ENCODE measurements at places on chromosomes 4 and X.
A peak's percentile ranks its signal among the peaks of the same experiment; 100 is the strongest.

DNA sequence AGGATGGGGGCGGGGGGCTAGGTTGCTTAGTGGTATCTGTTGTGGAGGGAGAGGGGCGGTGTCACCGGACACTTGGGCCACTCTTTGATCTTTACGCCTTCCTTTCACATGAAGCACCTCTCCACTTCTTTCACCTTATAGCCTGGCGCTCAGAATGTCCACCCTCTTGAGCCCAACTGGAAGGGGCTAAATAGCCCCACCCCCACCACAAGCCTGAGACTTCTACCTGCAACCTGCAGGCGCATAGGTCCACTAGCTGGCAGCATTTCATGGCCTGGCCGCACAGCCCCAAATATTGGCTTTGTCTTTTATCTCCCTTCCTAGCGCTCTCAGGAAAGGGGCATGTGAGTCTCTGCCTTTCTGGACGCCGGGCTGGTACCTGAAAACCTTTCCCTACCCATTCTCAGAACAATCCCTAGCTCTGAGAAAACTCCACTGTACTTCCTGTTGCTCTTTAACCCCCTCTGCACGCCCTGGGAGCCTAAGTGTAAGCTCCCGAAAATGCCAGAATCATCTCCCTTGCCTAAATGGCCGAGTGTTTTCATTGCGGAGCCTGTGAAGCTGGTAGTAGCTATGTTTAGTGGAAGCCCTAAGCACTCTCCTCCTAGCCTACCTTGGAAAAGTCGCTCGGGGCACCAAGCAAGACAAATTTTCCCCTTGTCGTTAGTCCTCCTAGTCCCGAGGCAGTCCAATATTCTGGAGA is 1.2 kb upstream of the TRPC5 start:
- DNase-seq: no peak

DNA sequence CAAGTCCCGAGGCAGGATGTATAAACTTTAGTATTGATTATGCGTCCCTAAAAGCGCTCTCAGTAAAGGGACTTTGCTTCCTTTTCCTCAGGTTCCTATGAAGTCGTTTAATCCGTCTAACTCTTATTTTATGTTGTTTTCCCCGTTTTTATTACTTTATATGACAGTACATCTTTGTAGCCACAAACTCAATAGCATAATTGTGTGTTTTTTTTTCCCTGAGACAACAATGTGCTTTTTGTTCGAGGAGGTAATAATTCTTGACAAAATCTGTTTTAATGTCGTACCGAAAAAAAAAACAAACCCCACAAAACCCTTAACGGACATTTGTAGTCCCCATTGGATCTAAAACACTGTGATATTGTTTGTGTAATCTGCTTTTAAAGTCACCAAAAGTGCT is 17.9 kb upstream of the PPP2R3B start:
- DNase-seq: no peak

DNA sequence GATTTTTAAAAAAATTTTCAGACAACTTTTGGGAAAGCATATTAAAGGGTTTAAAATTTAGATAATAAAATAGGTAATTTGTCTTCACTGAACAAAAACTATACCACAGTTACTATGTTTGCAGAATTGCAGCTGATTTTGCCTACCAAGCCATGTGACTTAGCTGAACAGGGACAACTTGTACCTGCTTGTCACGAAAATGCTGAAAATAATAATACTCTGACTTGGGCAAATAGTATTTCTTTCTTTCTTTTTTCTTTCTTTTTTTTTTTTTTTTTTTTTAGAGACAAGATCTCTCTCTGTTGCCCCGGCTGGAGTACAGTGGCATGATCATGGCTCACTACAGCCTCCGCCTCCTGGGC is 225.2 kb upstream of the PPP1R2C start:
- no peak for DNase-seq

- DNase-seq: no peak
Measured at GRCh38 chrX:34716302-34716701, 59.2 kb upstream of the TMEM47 start.

- no peak for DNase-seq
Measured at GRCh38 chrX:43882294-43882681, at the start of gene MAOB. MAOB (minus strand) TSS chrX:43882450; CDS start chrX:43882299, 151 bp downstream.

DNA sequence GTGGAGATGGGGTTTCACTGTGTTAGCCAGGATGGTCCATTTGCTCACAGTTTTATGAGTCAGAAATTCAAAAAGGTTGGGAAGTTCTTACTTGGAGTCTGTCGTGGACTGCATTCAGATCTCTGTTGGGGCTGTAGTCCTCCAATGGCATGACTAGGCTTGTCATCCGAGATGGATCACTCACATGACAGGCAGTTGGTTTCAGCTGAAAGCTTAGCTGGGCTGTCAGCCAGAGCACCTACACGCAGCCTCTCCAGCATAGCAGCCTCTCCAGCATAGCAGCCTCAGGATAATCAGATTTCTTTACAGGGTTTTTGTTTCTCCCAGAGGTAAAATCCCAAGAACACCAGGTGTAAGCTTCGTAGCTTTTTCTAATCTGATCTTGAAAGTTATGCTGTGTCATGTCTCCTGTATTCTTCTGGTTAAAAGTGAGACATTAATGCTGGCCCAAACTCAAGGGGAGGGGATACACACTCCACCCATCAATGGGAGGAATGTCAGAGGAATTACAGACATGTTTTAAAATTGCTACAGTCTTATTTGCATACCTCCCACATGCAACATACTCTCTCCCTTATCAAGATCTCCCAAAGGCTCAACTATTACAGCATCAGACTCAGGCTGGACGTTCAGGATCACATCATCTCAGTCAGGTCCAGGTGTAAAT is 31.6 kb upstream of the SOD3 start:
- DNase-seq: peak; percentile 33

DNA sequence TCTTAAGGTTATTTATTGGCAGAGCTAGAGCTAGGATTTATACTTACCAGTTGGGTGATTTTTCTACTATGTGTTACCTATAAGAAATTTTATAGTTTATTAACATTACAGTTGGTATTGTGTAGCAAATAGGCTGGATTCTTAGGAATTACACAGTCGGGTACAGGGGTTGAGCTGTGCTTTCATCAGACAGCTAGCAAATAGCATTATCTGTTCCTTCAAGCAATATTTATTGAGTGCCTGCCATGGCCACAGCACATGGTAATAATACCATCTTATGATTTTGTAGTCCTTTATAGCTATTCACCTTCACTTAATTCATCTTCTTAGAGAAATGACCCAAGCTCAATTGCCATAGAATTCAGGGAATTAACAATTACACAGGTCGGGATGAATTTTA is 109.4 kb upstream of the PACRGL start:
- DNase-seq: no peak

GRCh38 chr4:186067757-186068385 is 1.1 kb upstream of the TLR3 start:
- DNase-seq: no peak

DNA sequence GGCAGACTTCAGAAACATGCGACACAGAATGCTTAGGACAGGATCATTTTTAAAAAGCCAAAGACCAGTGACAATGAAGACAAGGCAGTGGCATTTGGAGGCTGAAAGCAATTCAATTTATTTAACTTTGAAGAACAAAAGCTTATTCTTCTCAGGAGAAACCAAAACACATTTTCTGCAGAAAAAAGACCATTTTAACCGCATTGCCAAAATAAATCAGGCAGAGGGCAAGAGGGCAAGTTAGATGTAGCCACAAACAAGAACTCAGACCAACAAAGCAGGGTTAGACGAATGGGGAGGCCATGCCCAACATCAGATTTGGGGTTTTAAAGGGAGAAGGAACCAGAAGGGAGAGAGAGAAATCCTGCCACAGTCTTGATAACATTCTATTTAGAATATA is 58.9 kb downstream of the RELL1 start:
- DNase-seq: no peak

DNA sequence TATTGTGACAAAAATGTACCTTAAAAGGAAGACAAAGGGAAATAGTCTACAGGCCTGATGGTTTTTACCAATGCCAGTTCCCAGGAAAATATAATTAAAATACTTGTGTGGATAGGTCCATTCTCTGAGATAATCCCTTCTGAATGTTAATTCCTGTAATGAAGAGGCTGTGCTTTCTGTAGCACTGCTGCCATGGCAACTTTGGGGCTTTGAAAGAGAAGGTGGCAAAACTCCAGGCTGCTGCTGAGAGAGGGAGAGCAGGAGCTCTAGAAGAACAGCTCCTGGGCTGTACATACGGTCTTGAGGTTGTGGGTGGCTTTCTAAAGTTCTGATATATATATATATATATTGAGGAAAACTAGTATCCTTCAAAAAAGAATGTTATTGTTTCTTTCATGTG is 125.4 kb downstream of the PDLIM5 start:
- no peak for DNase-seq

DNA sequence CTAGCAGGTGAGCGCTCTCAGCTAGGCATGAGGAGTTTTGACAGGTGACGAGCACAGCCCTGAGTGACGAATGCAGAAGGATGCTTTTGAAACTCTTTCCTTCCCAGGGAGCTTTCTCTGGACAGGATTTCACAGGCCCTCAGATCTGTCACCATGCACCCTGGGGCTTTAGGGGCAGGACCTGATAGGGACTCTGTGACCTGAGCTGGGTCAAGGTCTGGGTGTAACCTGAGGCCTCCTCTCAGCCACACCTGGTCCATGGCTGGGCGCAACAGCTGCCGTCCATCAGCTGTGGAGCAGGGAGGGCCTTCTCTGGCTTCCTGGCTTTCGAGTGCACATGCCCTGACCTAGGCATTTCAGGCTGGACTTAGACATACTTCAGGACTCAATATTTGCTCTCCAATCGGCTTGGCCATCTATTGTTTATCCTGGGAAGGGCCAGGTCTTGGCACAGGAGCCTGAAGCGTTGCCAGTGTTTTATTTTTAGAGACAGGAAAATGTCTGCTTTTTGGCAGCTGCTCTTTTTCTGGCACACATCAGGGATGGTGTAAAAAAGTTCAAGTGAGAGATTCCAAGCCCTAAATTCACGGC is 56.4 kb downstream of the C4orf51 start:
- DNase-seq: no peak

DNA sequence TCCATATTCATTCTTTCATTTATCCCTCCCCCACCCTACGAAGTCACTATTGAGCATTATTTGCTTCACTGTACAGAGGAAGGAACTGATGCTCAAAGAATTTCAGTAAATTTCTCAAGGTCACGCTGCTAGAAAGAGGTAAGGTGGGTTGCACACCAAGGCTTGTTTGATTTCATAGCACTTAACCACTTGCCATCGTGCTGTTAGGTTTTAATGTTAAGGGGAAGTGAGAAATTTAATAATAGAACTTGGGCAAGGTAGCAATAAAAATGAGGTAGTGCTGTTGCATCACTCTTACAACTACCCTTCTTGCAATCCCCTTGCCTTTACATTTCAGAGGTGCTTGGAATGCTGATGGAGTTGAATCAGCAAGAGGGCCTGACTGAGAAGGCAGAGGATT is 343.1 kb downstream of the MID1IP1 start:
- no peak for DNase-seq

- no peak for DNase-seq
Measured at GRCh38 chr4:141455651-141456050, 180.7 kb upstream of the IL15 start.

DNA sequence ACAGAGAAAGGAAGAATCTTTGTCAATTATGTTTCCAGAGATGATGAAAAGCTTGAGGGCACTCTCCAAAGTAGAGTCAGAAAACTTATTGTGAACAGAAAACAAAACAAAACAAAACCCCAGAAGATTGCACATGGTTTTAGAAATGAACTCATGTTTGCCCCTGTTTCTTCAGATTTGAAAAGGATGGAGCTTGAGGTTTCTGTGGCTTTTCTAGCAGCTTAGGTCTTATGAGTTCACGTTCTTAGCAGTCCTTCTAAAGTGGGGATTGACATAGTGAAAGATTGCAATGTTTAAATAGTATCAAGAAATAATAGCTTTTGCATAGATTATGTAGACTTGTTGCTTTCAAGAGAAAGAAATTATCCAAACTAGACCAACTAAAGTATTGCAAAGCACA is 421.8 kb downstream of the GBA3 start:
- no peak for DNase-seq

GRCh38 chrX:110060846-110061537 is 58.1 kb downstream of the TMEM164 start:
- DNase-seq: no peak

DNA sequence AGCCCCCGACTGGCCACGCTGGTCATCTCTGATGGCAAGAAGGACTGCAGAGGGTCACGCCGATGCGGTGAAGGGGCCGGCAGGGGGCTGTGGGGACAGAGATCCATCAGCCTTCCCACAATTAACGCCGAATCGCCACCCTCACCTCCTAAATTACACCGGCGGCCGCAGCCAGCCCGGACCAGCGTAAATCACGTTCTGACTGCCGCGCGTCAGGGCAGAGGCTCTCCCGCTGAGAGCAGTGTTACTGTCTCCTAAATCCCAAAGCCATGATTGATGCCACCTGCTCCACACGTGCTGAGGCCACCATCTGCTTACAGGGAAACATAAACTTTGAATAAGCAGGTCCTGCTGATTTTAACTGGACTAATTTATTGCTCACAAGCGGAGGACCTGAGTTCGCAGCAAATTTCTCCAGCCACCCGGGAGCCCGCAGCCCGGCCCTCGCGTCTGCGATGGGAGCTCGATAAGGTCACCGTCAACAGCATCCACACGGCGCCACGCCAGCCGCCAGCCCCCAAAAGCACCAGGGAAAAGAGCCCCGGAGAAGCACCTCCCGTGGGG is 127.3 kb upstream of the NKX1-1 start:
- no peak for DNase-seq

DNA sequence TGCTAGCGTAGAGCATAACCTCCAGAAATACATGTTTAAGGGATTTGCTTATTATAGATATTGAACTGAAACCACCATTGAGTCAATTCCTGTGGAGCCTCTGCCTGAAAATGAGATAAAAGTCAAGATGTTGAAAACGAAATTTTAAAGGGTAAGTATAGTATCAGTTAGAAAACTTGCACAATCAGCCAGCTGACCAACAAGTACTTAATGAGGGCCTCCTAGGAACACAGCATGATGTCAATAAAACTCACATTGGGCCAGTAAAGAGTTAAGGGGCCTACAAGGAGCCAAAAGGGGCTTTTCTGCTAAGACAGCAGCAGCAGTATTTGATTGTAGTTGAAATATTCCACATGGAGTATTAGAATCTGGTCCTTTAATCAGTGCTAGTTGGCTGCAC is 314.1 kb upstream of the PPARGC1A start:
- no peak for DNase-seq

- DNase-seq: no peak
Measured at GRCh38 chr4:119034276-119035008, 101.2 kb upstream of the MYOZ2 start.
